ENCODE measurements at places on chromosomes 1 and 21.

DNA sequence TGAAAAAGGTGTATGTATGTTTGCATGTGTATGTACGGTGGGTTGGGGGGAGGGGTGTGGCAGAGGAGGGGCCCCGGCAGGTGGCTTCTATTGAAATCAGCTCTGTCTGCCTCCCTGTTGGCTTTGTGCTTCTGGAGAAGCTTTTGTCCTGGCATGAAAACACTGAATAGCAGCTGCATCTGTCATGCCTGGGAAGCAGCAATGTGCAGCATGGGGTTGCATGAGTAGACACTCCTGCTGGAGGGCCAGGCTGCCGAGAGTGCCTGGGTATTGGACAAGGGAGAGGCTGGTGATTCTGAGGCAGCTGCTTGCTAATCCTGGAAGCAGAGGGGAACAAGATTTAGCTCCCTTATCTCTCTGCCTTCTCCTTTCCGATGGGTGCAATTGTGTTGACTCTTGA is 20.5 kb downstream of the MAPKAPK2 start:
- DNase-seq = peak; percentile 58

DNA sequence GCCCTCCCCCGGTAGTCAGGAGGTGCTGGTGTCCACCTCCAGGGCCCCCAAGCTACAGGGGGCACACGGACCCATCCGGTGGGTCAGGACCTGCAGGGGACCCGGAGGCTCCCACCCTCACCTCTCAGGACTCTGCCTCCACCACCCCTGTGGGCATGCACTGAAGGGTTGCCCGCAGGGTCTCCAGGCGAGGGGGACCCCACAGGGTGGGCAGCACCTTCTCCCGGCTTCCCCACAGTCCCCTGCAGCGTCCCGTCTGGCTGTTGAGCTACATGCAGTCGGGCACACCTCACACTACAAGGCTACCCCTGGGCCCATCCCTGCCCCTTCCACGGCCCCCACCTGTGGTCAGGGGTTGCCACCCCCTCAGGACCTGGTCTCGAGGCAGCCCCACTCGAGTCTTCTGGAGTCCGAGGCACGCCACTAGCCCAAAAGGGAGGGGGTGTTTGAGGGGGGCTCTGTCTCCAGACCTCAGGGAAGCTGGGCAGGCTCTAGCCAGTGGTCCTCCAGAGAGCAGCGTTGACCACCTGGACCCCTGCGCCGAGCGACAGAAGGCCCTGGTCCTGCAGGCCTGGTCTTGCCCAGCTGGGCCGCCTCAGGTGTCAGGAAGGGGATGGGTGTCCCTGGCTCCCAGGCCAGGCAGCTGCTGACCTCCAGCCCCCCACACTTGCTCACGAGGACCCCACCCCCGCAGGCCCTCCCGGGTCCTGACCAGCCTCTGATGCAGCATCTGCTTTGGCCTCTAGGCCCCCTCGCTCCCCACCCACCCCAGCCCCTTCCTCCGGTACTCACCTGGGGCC is 9.6 kb downstream of the PARS2 start:
- no peak for DNase-seq

DNA sequence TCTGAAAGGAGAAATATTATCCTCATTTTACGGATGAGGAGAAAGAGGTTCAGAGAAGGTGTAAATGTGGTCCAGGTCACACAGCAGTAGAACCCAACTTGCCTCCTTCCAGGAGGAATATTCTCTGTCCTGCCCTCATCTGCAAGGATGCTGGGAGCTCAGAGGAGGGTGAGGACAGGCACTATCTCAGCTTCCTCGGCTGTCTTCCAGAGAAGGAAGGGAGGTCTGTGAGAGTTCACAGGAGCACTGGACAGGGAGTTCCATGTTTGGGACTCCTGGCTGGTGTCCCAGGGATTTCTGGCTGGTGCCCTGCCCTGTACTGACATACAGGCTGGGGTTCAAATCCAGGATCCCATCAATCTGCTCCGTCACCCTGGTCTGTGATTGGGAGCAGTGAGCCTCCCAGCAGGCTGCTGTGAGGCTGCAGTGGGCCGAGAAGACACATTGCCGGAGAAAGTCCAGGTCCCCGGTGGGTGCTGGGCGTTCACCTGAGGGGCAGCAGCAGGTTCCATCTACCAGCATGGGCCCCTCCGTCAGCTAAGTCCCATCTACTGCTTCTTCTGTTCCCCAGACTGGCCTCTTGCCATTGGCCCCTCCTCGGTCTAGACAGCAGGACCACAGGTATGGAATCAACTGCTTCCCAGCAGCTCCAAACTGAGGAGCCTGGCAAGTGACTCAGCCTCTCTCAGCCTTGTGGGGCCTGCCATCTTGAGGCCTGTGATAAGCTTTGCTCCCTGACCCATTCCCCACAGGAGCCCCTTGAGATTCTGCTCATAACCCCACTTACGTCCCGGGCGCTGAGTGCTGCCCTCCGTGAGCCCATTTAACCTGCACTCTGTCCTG is 8.5 kb upstream of the BSND start:
- no peak for DNase-seq

DNA sequence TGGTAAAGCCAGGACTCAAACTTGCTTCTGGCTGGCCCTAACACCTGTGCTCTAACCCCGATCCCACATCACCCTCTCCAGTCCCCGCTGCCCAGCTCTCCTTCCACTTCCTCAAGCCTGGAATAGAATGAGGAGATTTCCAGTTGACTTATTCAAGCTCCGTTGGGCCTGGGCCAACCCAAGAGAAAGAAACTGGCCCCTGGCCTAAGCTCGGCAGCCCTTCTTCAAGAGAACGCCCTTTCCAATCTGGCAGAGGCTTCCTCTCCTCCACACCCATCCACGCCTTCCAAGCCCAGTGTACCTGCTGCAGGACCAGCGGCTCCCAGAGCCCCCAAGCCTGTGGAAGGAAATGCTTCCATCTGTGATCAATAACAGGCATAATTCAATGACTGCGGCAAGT is 51.9 kb downstream of the LRRN2 start:
- no peak for DNase-seq

DNA sequence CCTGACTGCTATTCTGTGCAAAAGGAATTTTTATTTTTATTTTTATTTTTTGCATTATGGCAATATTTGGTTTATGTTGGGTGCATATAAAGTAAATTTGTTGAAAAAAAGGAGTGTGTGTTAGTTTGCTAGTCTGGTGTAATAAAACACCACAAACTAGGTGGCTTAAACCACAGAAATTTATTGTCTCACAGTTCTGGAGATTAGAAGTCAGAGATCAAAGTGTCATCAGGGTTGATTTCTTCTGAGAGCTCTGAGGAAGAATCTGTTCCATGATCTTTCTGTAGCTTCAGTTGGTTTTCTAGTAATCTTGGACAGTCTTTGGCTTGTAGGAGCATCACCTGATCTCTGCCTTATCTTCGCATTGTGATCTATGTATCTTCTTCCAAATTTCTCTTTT is 6.5 kb downstream of the SLC30A7 start:
- no peak for DNase-seq

GRCh38 chr1:226888021-226888420 is 17.6 kb downstream of the PSEN2 start:
- no peak for DNase-seq

GRCh38 chr1:30657131-30658013 is 66.0 kb downstream of the MATN1 start:
- no peak for DNase-seq

- no peak for DNase-seq
Observed at GRCh38 chr1:19680644-19681043, 16.0 kb downstream of the HTR6 start.

- DNase-seq = no peak
Observed at GRCh38 chr1:93347334-93347899, 1.7 kb downstream of the DR1 start.

DNA sequence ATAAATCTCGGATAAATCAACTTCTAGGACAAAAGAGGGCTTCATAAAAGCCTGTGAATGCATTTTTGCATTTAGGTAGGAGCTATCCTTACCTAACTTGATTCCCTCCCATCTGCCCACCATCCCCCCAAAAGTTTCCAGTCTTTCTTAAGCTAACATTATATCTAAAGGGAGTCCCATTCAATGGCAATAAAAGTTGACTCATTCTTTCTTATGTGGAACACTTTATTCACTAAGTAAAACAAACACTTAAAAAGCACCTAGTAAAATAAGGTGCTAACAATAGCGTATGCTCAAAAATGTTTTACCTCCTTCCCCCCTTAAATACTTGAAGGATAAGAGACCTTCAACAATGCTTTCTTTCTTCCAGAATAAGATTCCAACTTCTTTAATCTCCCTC is 83.8 kb downstream of the GON4L start:
- no peak for DNase-seq

- no peak for DNase-seq
Observed at GRCh38 chr1:200780545-200781369, 42.1 kb downstream of the CAMSAP2 start.

DNA sequence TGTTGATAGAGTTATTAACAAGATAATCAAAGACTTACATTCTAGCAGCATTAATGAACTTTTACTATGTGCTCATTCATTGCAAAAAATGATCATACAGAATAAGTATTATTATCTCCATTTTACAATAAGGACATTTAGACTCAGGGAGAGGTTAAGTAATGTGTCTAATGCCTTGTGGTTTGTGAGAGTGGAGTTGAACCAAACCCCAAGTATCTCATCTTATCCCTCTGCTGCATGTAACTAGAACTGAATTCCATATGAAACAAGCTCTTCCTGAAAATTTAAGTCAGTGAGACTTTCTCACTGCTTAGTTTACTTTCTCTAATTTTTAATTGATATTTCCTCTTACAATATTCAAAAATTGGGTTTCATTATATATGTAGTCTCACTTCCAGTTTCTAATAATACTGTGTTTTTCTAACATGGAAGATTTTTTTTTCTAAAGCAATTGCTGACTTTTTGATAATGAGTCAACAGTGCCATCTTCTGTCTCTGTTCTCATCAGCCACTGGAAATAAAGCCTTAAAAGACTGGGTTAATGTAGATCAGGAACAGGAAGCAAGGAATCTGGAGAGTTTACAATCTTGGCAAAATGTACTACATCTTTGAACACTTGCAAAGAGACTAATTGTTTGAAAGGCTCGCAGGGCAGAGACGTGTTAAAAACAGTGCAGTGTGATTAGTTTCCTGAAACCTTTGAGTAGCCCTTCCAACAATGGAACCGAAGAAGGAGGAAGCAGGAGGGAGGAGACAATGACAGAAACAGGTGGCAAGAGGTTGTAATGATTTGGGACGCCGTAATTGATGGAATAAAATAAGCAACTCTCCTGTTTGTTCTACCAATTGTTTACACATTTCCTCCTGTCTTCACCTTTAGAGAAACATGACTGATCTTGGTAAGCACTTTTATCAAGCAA is 567.6 kb downstream of the MRPL39 start:
- DNase-seq = no peak

GRCh38 chr21:37753122-37753599 is 163.1 kb downstream of the KCNJ6 start:
- no peak for DNase-seq

DNA sequence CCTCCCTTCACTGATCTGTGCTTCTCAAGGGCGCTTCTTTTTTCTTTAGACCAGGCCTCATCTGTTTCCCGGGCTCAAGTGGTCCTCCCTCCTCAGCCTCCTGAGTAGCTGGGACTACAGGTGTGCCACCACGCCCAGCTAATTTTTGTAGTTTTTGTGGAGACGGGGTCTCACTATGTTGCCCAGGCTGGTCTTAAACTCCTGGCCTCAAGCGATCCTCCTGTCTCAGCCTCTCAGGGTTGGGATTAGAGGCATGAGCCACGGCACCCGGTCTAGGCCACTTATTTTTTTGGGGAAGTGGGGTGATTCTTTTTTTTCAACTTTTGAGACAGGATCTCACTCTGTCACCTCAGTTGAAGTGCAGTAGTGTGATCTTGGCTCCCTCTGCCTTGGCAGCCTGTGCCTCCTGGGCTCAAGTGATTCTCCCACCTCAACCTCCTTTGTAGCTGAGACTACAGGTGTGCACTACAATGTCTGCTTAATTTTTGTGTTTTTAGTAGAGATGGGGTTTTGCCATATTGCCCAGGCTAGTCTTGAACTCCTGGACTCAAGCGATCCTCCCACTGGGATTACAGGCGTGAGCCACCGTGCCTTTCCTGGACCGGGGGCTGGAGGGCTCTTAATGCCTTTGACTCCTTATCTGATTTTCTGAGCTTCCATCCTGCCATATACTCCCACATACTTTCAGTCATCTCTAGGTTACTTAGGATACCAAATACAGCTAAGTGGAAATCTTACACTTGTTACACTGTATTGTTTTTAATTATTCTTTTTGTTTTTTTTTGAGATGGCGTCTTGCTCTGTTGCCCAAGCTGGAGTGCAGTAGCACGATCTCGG is 18.9 kb downstream of the MFAP2 start:
- DNase-seq = no peak

DNA sequence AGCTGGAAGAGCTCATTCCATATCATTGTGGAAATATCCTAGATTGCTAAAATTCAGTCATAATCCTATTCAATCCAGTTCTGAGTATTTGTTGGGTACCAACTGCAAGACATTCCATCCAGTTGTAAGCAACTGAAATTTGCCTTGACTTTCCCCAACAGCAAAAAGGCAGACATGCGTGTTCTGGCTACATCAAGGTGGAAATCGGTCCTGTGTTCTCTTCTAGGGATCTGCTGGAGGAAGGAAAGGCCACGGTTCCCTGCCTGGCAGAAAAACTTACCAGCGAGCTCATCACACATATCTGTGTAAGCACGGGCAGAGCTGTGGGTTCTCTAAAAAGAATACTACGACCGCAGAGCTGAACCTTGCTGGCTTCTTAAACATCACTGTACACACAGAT is 17.5 kb downstream of the MX1 start:
- no peak for DNase-seq

DNA sequence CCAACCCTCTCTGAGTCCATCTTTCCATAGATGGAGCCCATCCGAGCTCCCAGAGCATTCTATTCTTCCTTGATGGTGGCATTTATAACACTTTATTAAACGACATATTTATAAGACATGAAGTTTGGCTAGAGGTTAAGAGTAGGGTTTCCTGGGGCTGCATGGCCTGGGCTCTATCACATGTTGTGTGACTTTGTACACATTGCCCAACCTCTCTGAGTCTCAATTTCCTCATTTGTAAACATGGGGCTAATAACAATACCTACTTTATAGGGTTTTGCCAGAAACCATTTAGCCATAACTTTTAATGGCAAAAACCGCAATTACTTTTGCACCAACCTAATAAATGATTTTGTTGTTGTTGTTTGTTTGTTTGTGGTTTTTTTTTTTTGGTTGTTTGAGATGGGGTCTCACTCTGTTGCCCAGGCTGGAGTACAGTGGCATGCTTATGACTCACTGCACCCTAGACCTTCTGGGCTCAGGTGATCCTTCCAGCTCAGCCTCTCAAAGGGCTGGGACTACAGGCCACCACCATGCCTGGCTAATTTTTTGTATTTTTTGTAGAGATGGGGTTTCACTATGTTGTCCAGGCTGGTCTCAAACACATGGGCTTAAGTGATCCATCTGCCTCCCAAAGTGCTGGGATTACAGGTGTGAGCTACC is 13.9 kb upstream of the ASAP3 start:
- DNase-seq = no peak

GRCh38 chr1:81340239-81340638 is 460.5 kb upstream of the ADGRL2 start:
- DNase-seq = no peak

- DNase-seq = no peak
Observed at GRCh38 chr1:168794057-168794456, 65.1 kb upstream of the DPT start.

DNA sequence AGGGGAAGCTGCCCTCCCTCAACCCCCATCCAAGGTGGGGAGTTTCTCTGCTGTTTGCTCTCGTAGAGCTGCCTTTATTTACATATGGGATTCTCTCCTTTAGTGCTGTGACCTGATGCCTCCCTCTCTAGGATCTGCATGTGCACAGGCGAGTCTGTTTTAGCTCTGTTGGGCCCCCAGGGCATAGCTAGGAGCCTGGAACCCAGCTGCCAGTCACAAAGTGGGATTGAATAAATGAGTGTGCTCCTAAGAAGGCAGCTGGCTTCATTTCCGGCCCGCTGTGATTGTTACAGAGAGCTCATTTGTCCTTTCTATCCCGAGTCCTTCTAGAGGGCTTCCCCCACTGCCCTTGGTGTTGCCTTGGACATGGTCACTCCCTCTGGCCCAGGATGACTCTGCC is 176.6 kb downstream of the GRIK3 start:
- no peak for DNase-seq
